ENCODE measurements at places on chromosomes 1 and 21.

- DNase-seq = no peak
Measured at GRCh38 chr1:210321552-210321951, 7.2 kb upstream of the HHAT start.

- no peak for DNase-seq
Measured at GRCh38 chr1:84377480-84378095, 20.7 kb upstream of the DNASE2B start.

DNA sequence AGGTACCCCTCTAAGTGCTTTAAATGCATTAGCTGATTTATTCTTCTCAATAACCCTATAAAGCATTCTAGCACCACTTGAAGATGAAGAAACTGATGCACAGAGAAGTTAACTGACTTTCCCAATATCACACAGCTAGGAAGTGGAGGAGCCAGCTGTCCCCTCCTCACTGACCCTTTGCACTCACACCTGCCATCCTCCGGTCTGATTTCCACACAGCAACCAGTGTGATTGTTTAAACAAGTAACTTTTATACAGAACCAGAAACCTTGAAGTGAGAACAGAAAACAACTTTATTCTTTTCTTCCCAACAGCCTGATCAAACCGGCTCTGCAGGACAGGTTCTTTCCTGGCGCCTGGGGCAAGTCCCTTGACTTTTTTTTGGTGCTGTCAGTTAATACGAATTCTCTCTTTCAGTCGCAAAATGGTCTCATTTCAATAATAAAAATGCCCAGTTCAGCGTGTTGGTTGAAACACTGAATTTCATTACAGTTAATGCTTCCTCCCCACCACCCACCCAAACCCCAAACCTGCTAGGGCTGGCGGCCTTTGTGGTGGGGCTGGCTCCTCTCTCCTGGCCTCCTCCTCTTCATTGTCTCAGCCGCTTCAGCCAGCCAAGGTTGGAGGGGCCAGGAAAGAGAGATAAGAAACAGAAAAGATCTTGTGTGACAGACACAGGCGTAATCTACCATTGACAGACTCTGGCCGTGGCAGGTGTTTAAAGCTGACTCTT is 26.4 kb upstream of the EEIG2 start:
- no peak for DNase-seq

DNA sequence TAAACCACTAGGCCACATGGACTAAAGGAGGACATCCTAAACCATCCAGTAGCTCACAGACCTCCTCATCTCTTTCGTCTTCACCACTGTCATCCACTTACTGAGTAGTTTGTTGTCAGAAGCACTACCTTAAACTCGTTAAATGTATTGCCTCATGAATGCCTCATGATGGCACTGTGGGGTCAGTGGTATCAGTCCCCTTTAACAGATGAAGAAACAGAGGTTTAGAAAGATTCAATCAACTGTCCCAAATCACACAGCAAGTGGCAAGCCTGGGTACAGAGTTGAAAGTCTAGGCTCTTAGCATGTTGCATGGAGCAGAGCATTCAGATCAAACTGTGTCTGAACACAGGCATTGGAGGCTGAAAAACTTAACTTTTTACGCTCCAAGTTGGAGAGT is 183.6 kb upstream of the KIAA0040 start:
- no peak for DNase-seq

- no peak for DNase-seq
Measured at GRCh38 chr1:228180271-228180958, 14.8 kb downstream of the IBA57 start.

- peak; percentile 76 for DNase-seq
Measured at GRCh38 chr1:155175281-155175926, 1.8 kb downstream of the TRIM46 start.

GRCh38 chr1:211231873-211232272 is 27.3 kb upstream of the RCOR3 start:
- DNase-seq = no peak

- no peak for DNase-seq
Measured at GRCh38 chr1:155977690-155978324, 540 bp downstream of the ARHGEF2 start.

DNA sequence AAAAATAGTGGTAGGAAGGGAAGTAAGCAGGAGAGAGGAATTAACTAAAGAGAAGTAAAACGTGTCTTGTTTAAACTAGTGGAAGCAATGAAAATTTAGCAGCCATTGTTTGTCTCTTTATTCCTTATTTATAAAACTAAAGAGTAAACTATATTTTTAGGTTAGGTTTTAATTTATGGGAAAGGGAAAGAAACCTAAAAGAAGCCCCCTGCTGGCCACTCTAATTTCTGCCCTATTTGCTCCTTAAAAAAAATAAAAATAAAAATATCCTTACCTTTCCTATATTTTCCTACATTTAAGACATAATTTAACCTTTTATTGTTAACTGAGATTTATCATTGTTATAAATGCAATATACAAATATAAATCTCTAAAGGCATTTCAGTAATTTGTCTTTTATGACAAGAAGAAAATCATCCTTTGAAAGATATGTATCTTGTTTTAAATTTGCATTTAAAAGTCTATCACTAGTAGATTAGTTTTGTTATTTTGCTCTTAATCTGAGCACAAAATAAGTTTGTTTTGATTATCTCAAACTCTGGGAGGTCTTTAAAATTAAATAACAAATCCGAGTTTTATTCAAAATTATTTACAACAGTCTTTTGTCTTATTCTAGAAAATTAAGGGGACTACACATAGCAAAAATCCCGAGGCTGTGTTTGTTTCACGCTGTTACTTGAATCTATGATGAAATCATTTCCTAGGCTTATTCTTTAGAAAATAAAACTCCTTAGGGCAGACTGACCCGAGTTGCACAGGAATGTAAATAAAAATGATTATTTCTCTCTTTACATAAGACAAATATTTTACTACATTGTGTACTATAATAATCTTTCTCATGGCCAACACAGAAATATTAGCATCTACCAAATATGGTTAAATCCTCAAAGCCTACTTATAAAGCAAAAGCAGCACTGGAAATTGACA is 201.7 kb downstream of the NRIP1 start:
- no peak for DNase-seq

GRCh38 chr1:105210747-105211146 is 1461.0 kb downstream of the AMY1C start:
- DNase-seq = no peak

GRCh38 chr1:193538680-193539079 is 352.3 kb upstream of the B3GALT2 start:
- no peak for DNase-seq

GRCh38 chr1:35177237-35177786 is 15.6 kb downstream of the SFPQ start:
- DNase-seq = no peak

DNA sequence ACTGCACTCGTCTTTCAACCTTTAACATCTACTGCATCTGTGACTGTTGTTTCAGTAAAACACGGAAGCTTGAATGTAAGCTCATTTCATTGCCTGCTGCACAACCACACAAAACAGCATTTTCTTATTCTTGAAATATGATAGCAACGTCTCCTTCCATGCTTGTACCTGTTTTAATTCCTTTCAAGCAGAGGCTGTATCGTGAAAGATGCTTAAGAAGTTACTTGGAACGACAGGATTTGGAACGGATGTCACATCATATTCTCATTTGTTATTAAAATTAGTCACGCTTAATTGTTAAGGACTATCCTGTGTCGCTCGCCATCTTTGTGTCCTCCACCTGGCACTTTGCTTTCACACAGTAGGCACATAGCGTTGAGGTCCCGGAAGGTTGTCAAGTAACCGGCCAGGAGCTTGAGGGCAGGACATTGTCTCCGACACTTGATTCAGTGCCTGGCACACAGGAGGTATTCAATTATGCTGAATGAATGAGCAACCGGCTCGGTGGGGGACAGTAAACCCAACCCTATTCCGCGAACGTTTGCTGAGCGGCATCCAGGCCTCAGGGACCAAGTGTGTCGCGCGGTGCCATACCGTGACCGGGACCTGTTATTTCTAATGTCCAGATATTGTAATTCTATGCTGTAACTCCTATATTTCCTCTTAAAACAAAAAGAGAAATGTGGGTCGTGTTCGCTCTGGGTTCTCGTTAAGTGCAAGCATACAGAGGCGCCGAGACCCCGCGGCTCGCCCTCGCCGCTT is 499 bp upstream of the SH3GLB1 start:
- DNase-seq = no peak

DNA sequence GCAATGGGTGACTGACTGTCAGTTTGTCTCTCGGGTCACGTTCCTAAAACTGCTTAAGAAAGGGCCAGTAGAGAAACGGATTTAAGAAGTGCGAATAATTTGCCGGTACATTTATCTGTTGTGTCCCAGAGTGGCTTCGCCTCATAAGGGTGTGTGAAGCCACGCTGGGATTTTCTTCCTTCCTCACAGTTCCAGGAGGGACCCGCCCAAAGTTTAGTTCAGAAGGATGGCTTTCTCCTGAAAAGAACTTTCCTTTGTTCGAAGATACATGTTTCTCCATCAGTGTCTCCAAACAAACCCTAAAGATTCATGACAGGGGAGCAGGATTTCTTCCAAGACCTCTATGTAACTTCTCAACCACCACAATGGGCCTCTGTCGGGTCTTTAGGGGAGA is 49.8 kb downstream of the ADAMTS1 start:
- DNase-seq = no peak

DNA sequence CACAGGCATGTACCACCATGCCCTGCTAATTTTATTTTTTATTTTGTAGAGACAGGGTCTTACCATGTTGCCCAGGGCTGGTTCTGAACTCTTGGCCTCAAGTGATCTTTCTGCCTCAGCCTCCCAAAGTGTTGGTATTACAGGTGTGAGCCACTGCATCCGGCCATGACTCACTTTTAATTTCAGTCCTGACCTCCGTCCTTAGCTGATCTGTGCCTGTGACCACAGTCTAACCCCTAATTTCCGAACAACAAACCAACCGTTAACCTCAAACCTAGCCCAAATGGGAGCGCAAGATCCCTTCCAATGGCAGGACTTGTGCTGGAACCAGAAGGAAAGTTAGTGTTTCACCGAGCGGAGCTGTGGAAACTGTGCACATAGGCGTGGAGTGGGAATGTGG is 29.3 kb upstream of the MAN1C1 start:
- no peak for DNase-seq

DNA sequence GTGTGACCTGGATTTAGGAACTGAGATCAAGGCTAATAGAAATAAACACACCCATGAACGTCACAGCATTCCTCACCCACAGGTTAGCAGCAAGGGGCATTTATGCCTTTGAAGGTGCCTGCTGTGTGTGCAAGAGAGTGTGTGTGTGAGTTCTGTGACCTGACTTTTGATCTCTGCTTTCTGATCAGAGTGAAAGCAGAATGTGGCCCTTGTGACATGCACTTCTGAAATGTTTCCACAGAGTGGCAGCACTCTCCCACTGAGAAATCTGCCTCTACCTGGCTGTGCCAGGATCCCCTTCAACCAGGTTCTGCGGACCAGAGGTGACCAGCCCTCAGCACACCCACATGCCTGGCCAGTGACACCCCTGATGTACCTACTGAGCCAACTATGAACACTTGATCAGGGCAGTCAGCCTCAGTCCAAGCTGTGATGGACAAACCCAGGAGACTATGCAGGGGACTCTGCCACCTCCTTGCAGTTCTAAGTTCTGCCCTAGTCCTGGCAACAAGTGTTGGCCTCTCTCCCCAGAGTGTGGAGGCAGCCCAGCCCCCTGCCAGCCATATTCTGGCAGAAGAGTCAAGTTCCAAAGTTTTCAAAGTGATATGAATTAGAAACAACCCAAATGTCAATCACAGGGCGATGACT is 41.0 kb downstream of the RXRG start:
- no peak for DNase-seq

DNA sequence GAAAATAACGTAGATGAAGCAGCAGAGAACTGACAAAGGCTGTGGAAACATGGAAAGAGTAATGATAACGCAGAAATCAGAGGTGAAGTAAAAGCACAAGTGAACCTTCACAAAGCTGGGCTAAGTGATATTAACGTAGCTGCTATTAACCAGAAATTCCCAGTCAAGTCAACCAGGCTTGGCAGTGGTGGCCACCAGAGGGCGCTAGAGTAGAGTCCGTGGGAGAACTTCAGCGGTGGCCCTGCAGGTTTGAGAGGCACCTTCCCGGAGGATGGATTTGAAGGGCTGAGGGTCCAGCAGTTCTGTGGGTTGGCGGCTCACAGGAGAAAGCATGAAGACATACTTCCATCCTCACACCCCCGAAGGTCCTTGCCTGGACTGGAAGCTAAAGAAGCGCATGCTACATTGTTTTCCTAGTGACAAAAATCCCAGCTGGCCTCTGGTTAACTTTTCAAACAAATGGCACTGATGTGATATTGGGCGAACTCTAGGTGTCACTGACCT is 81.7 kb upstream of the ZNF648 start:
- DNase-seq = peak; percentile 97

DNA sequence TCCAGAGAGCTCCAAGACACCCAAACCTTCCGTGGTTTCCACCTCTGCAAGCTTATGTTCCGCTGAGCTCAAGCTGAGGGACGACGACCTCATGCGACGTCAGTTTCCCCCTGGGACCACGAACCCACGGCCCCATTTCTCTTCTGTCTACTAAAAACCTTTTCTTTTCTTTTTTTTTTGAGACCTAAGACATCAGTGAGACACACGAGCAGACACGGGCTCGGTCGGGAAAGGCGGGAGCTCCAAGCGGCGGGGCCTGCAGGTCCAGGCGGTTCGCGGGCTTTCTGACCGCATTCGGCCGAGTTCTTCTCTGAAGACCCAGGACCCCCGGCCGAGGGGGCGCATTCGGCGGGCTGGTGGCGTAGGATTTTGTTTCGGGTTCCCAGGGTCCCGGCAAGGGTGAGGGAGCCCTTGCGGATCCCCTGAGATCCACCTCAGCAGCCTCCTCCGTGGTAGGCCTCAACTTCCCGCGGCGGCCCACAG is 402 bp downstream of the C21orf58 start:
- DNase-seq = no peak

DNA sequence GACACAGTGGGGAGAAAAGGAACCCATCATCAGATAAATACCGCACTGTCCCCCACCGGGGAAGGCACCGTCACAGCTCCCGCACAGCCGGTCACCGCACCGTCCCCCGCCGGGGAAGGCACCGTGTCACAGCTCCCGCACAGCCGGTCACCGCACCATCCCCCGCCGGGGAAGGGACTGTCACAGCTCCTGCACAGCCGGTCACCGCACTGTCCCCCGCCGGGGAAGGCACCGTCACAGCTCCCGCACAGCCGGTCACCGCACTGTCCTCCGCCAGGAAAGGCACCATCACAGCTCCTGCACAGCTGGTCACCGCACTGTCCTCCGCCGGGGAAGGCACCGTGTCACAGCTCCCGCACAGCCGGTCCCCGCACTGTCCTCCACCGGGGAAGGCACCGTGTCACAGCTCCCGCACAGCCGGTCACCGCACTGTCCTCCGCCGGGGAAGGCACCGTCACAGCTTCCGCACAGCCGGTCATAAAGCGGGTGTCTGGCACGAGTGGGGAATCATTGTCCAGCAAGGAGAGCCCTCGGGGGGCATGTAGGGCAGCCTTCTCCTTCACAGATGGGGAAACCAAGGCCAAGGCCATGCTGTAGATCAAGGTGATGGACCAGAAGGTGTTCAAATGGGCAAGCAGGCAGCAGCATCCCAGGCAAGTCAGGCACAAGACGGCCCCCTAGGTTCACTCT is 280.1 kb downstream of the NPHP4 start:
- DNase-seq = peak; percentile 81

GRCh38 chr1:15618077-15618654 is 908 bp downstream of the DDI2 start:
- DNase-seq = no peak

Data from mesenteric fat pad (tissue), 1 donor.